ENCODE measurements at places on chromosomes 3 and 15.

- DNase-seq = no peak
Observed at GRCh38 chr3:126083511-126083912, 412 bp downstream of the SLC41A3 start.

DNA sequence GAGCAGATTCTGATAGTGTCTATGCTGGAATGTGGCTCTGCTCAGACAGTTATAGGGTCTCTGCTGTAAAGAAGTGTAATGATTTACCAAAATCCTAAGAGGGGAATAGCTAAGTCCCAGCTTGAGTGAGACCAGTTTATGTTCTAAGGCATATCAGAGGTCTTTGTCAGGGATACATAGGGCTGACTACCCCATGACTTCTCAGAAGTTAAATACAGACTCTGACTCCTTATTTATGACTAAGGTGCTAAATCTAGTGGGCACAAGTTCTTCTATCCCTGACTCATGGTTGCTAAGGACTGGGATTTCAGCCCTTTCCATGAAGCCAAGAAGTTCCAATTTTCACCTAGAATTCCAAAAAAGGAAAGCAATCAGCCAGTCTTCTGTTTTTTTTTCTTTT lies 192.6 kb upstream of the POU1F1 start:
- DNase-seq = no peak

- DNase-seq = no peak
Observed at GRCh38 chr15:83612226-83612625, 41.7 kb upstream of the ADAMTSL3 start.

DNA sequence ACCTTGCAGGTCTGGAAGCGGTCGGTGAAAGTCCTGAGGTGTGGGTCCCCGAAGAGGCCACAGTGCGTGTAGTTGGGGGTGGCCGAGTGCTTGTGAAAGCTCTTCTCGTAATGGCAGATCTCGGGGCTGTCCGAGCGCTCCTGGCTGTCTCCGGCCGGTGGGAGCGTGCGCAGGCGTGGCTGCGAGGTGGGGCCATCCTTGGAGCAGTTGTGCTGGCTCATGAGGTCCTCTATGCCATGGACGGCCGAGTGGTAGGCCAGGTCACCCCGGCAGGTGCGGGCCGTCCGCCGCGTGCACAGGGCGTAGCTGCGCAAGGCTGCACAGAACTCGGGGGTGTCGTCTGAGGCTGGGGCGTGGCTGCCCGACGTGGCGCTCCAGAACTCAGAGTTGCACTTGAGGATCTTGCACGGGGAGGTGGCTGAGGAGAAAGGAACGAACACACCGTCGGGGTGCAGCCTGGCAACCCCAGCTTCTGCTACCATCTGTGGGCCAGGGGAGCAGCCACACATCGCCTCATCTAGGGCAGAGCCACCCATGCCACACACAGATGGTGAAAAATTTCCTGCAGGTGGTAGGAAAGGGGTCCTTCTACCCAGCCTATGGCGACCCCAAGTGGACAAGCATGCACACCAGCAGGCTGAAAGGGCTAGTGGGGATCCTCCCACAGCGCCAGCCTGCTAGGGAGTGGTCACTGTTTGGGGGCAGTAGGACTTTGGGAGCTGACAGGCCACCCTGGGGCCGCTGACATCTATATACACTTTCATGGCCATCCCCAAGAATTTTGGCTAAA lies 36.7 kb downstream of the RGMA start:
- no peak for DNase-seq

GRCh38 chr15:80587007-80587406 lies 108.1 kb upstream of the ABHD17C start:
- no peak for DNase-seq

All from BJ (cell line).